Fibroblast of lung (primary cell): ENCODE measurements at places on chromosomes 16 and 17. TPM values are rescaled to one million over a fixed set of nuclear protein-coding genes. Genes with fewer than 3 reads are reported as not detected.
A peak's percentile ranks its signal among the peaks of the same experiment; 100 is the strongest.

DNA sequence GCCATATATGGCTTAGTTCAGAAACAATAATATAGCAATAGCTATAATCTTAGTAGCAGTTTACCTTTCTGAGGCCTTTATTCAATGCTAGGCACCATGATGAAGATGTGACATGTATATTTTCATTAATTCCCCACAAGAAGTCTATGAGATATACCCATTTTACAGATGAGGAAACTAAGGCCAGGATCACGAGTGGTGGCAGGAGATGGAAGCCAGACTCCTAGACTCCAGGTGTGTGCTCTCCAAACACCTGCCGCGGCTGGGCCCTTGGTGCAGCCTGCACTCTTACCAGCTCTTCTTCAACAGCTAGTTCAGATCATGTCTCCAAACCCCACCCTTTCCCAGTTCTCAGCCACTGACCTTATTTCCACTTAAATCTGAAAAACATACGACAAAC, 15.2 kb downstream of the NXPH3 start:
- DNase-seq = no peak

GRCh38 chr16:53816211-53816836, 112.4 kb downstream of the FTO start:
- DNase-seq = no peak

DNA sequence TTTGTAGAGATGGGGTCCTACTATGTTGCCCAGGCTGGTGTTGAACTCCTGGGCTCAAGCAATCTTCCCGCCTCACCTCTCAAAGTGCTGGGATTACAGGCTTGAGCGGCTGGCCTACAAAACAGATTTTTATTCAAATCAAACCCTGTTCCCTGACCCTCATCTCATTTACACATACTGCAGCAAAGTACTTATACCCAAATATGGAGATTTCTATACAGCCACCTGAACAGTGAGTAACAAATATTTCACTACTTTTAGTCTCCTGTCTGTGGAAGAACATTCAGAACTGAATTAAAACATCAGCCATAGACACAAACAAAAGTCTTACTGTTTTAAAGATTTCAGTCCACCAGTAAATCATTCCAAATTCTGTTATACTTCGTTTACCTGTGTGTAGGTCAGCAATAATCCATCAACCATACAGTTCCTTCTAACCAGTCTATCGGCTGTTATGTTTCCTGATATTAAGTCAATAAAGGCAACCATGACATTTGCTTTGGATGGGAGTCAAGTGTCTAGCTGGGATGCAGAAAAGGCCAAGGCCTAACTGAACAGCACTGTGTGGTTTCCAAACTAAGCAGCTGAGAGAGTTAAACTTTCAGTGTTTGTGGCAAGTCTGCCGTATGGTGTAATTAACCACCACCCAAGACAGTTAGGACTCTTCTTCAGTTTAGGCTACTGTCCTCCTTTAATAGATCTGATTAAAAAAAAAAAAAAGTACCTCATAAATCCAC, 22.3 kb downstream of the ERN1 start:
- DNase-seq = no peak

DNA sequence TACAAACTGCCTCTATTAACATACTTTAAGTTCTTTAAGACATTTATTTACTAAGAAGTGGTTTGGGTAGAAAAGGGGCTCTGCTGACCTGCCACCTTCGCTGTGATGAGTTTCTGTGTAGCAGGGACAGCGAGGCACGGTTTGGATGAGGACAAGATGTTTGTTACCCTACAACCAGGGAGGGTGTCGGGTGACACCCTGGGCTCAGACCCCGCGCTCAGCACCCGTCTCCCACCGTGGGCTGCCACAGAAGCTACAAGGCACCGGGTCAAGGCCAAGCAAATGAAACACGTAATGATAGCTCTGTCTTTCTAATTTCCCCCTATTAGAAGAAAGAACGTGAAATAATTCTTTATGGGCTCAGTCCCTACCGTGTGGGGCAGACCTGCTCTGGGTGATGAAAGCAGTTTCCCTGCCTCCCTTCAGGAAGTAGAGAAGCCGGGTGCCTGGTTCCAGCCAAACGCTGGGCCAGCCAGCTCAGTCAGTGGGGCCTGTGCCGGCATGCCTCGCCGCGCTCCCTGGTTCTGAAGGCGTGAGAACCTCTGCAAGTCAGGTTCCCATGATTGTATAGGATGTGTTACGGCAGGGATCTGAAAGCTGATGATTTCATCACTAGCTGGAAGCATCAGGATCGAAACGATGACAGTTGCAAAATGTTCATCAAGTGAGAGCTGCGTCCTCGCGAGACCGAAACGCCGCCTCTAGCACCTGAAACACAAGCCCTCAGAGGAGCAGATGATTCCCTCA, 3.9 kb downstream of the ZNF750 start:
- no peak for DNase-seq

Gene MYLK3
- total RNA-seq = 0.17 and 0.26 TPM in 2 replicates

DNA sequence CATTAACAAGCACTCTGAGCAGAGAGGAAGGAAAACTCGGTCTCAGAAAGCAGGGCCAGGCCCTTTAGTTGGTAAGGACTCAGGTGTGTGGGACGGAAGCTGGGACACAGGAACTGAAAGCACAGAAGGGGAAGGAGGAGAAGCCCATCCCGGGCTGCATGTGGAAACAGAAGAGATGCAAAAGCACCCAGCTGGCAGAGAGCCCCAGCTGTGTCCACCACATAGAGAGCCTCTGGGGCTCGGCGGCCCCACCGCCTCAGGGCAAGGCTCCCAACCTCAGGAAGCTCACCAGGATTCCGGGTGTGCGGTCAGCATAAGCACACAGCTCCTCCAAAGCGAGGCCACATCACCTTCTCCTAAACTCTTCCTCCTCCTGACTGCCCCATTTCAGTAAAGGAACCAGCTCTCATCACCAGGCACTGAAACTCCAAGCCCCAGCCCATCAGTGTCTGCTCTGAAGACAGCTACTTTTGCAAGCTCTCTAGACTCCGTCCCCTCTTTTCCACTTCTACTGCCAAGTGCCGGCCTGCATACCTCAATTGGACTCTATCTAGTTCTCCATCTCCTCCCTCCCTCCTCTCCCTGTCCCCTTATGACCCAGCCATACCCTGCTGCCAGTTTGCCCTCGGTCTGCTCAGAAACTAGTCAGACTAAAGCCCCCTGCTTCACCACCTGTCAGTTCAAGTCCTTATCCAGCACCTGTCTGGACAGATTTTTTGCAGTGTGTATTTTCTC, 6.0 kb downstream of the ST3GAL2 start:
- peak; percentile 17 for DNase-seq

Gene PIRT
- total RNA-seq = not detected in 2 replicates

Gene CCL7
- 0.33 and 0.51 TPM in 2 replicates for total RNA-seq

DNA sequence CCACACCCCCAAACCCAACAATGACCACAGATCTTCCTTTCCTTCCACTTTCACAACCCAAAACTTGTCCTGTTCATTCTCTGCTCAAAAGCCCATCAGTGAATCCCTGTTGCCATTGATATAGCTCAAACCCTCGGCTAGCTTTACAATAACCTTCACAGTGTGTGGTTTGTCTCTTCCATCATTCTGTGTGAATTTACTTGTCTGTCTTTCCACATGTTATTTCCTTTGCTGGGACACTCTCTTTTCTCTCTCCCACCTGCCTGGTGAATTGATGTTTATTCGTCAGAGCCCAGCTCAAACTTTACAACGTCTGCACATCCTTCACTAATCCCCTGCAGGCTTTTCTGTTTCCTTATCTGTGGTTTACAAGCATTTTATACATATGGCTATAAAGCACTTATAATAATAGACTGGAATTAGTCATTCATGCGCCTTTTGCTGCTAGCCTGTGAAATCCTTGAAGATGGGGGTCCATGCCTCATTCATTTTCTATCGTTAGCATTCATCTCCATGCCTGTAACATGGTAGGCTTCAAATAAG, 114.4 kb downstream of the CDH13 start:
- DNase-seq = no peak

Gene EXOC3L1
- total RNA-seq = 0.26 and 0.33 TPM in 2 replicates

Gene SEPHS2
- total RNA-seq = 19.3 and 26.6 TPM in 2 replicates

GRCh38 chr17:60039847-60040442, 38.8 kb downstream of the HEATR6 start:
- no peak for DNase-seq

DNA sequence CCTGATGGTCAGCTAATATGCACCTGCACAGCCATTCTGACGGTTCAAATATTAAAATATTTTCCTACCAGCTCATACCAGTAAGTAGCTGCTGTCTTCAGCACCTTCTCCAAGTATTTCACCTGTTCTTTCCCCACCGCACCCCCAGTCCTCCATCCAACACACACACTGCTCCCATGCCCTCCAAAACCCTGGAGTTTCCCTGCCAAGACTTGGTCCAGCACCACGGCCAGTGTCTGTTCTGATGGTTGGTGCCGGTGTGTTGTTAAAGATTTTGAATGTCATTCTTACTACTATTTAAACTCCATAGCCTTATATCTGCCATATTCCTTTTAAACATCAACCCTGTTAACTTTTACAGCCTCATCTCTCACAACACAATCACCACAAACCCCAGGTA, 142.4 kb downstream of the GSG1L start:
- no peak for DNase-seq

Gene ABI3
- not detected in 2 replicates for total RNA-seq

DNA sequence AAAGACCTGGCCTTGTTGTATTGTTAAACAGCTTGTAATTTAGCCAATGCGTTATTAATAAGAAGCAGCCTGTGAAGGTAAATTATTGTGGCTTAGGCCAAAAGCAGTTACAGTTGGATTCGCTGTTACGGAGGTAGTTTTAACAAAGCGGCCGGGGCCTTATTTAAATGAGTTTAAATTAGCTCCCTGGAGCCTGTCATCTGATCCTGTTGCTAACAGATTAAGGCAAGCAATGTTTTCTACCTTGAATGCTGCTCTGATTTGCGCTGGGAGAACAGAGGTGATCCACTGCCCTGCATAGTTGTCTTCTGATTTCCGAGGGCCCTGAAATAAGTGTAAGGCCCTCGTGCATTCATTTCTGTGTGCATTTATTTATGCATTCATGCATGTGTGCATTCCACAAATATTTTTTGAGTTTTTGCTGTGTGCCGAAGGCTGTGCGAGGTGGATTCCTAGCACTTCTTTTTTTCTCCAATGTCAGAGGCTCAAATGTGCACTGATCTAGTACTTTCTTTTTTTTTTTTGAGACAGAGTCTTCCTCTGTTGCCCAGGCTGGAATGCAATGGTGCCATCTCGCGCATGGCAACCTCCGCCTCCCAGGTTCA, 10.9 kb downstream of the SEC14L5 start:
- DNase-seq = no peak

Gene ACSF3
- total RNA-seq = 20.5 and 23.1 TPM in 2 replicates

- DNase-seq = no peak
Measured at GRCh38 chr17:11772031-11772430, 173.8 kb downstream of the DNAH9 start.

GRCh38 chr17:50196826-50197225, 4.6 kb downstream of the COL1A1 start:
- peak; percentile 71 for DNase-seq

- no peak for DNase-seq
Measured at GRCh38 chr16:82156761-82157533, 13.1 kb downstream of the MPHOSPH6 start.

GRCh38 chr16:9846362-9847099, 335.7 kb downstream of the GRIN2A start:
- no peak for DNase-seq

Gene CLEC19A
- not detected in 2 replicates for total RNA-seq

- no peak for DNase-seq
Measured at GRCh38 chr17:21381076-21381706, 5.0 kb downstream of the KCNJ12 start.

- DNase-seq = no peak
Measured at GRCh38 chr17:38873640-38874380, 4.0 kb downstream of the LASP1 start.

GRCh38 chr17:39069114-39069756, 82.2 kb downstream of the PLXDC1 start:
- peak; percentile 46 for DNase-seq

DNA sequence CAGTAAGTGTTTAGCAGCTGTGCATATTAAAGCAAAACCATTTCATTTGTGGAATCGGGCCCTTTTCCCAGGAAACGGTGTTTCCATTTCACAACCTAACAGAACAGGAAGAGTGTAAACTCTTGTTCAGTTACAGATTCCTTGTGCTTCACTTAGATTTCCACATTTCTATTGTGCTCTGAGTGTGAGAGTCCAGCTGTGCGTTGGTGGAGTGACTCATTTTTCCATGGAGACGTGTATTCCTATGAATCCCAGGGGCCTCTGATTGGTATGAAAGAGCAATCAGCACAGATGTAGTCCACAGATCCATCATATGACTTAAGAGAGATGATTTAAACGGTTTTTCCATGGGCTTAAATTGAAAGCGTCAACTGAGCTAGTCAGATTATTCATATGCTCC, 13.3 kb upstream of the CAVIN1 start:
- peak; percentile 99 for DNase-seq

DNA sequence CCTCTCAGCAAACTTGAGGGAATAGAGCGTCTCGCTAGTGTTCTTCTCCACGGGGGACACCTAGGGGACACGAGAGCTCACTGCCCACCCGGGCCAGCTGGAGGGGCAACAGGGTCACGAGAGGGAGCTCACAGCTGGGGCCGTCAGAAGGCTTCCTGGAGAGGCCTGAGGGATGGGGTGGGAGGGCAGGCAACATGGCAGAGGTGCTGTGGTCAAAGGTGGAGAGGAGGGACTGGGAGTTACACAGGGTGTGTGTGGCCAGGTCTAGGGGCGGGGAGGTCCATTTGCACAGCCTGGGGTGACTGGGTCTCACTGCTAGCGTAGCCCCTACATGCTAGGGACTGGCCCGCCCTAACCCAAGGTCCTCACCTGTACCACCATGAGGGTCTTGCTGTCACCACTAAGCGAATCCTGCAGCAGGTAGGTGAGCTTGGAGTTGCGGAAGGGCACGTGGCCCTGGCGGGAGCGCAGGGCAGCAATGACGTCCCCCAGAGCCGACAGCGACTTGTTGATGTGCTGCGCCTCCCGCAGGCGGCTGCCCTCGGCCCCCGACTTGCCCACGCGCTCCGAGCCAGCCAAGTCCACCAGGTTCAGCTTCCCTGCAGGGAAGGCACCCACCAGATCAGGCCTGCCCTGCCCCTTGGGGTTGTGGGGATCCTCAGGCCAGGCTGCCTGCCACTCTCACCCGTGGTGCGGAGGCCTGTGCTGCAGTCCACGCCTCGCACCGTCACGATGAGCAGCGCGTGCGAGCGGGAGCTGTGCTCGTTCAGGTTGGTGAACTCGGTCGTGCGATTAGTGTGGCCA, 25.0 kb downstream of the KATNB1 start:
- DNase-seq = no peak

DNA sequence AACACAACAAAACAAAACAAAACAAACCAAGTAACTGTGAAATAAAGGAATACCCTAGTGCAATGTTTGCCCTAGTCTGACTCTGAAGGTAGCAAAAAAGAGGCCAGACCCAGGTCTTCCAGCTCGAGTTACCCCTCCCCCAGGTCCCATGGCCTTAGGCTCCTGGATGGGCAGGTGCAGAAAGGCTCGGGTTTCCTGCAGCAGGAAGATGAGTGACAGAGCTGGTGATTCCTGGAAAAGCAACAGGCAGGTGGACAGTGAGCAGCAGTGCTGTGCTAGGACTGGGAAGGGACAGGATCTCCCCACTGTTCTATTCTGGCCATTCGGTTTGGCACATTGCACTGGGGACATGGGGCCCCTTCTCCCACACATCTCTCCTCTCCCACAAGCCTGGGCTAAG, 42.9 kb upstream of the MRTFB start:
- no peak for DNase-seq
